Upper lobe of left lung (tissue), 6 donors: ENCODE measurements at places on chromosomes 6 and 20.

DNA sequence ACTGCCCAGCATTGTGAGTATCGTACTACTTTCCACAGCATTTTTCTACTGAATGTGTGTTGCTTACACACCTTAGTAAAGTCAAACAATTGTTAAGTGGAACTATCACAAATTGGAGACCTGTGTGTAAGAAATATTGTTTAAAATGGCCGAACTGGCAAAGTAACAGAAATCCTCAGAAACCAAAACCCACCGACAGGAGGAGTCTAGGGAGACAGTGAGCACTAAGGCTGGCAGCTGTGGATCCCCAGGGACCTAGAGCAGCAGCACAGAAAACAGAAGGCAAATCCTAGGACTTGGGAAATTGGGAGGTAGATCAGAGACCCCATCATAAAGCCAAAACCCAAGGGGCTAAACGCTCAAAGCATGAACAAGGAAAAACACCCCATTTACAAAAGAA lies 69.9 kb downstream of the SESN1 start:
- DNase-seq: no peak

DNA sequence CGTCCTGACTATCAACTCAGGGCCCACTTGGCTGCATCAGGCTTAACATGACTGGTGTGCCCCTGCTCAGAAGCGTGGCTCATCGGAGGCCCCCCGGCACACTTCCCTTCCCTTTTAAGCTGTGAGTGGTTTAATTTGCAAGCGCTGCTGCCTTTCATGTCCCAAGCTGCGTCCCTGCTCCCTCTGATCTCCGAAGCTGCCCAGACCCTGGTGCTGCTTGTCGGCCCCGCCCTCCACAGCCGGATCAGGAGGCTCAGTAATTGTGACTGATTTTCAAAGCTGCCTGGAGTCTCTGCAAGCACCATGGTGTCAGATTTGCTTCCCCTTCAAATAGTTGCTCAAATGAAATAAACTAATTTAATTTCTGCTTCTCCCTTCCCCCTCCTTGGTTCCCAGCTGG lies 71.1 kb downstream of the CDH22 start:
- DNase-seq: no peak

GRCh38 chr6:28803337-28803709 lies 120.5 kb downstream of the TRIM27 start:
- DNase-seq: no peak

DNA sequence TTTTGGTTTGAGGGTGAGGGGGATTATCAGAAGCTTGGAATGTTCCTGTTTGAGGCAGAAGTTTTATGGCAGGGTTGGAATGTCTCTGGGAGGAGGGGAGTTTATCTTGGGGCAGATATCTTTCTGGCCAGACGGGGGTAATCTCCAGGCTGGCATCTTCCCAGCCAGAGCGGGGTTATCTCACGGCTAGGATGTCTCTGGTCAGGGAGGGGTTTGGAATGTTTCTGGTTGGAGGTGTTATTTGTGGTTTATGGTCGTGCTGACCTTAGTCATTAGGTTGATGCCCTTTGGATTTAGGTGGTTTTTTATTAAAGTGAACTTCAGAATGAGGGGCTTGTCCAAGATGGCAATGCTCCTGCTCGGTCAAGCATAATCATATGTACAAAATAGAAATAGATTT lies 14.8 kb downstream of the PGK2 start:
- no peak for DNase-seq

- DNase-seq: no peak
These were observed 58.0 kb downstream of the FOXO3 start for GRCh38 chr6:108618623-108619152.

DNA sequence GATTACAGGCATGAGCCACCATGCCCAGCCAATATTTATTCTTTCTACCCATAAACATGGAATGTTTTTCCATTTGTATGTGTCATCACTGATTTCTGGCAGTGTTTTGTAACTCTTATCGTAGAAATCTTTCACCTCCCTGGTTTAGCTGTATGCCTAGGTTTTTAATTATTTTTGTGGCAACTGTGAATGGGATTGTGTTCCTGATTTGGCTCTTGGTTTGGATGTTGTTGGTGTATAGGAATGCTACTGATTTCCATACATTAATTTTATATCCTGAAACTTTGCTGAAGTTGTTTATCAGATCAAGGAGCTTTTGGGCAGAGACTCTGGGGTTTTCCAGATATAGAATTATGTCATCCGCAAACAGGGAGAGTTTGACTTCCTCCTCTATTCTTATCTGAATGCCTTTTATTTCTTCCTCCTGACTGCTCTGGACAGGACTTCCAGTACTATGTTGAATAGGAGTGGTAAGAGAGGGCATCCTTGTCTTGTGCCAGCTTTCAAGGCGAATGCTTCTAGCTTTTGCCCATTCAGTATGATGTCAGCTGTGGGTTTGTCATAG lies 198.6 kb downstream of the ZDHHC14 start:
- no peak for DNase-seq

DNA sequence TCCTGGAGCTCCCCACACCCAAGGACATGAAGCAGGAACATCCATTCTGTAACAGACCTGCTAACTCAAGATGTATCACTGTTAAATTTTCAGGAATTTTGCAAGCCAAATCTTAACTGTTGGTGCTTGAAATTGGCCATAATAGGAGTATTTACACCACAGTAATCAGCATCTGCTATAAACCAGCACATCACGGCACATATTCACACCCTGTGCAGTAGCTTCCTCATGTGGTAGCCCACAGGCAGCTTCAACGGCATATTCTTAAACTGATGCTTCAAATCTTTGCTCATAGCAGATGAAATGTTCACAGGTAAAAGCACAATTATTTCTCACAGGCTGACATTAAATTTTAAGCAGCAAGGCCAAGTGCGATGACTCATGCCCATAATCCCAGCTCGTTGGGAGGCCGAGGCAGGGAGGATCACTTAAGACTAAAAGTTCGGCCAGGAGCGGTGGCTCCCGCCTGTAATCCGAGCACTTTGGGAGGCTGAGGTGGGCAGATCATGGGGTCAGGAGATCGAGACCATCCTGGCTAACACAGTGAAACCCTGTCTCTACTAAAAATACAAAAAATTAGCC lies 43.5 kb upstream of the LYRM2 start:
- no peak for DNase-seq

GRCh38 chr6:152634773-152635172 lies 2.4 kb downstream of the SYNE1 start:
- DNase-seq: peak; percentile 71

GRCh38 chr20:20333866-20334265 lies 34.0 kb upstream of the INSM1 start:
- no peak for DNase-seq
